GM13976 (cell line): ENCODE measurements at places on chromosomes 7 and 10.
A peak's percentile ranks its signal among the peaks of the same experiment; 100 is the strongest.

- DNase-seq = no peak
These were observed 108.7 kb upstream of the PPP2R2D start for GRCh38 chr10:131792011-131792651.

DNA sequence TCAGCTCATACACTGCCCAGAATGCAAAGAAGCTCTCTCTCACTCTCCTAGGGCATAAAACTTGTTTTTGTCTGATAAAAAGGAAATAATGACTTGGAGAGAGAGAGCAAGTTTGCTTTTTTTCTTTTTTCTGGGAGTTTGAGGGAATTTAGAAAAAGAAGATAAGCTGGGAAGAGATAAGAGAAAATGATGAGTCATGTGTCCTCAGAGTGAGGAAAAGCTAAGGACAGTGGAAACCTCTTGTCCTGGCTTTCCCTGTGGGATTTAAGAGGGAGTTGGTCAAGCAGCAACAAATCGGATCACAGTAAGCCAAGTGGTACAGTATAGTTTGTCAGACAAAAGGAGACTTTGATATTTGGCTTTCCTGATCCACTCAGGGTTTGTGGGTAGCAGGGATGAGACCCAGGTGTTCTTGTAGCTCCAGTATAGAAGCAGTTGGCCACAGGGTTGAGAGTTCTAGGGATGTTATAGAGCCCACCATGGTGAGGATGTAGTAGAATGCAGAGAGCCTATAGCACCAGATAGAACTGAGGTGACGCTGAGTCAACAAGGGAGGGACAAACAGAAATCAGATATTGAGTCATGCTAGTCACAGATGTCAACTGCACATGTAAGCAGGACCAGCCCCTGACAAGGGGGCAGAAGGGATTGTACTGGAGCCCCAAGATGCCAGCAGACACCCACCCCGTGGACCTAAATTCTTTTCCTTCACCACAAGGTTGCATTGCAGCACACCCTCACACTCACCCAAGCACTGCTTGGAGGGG is 219.3 kb upstream of the TAC1 start:
- no peak for DNase-seq

DNA sequence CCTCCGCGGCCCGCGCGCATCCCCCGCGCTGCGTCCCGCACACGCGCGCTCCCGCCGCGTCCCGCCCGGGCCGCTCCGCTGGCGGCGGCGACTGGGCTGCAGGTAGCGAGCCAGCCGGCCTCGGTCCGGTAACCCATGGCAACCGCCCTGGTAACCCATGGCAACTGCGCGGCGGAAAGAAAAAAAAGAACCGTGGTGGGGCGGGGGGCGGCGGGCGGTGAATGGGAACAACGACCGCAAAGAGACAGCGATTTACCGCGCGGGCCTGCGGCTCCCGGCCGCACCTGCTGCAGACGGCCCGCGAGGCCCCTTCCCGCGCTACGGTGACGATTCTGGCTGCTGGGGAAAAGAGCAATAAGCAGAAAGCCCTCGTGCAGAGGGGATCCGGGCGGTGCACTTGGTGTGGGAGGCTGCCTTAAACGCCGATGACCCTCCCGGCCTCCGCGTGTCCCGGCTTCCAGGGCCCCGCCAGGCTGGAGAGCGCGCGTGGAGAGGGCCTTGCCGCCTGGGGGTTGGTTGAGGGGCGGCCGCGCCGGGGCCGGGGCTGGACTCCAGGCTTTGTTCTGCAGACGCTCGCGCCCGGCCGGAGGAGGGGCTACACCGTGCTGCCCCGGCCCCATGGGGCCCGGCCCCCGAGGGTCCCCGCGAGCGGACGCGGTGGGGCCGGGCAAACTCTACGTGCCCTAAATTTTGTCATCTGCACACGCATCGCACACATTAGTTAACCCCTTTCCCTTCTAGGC is 84.7 kb downstream of the SNX10 start:
- DNase-seq = peak; percentile 59

- DNase-seq = no peak
These were observed 259.4 kb downstream of the CAMK1D start for GRCh38 chr10:12608761-12609160.

DNA sequence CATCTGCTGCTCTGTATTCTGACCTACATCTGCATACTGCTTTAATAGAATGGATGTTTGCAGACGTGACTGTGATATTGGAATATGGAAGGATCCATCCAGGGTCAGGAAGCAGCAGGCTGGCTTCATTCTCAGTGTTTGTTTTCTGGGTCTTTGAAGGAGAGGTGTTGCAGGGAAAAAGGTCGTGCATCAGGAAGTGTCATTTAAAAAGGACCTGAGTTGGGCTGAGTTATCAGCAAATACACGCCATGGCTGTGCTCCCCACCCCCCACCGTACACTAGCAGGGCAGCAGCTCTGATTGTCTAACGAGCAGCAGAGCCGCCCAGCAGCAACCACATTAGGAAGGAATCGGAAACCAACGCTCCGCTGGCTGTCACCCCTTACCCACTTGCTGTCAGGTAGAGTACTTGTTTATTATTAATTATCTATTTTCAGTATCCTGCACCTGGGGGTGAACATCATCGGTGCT is 63.1 kb upstream of the STEAP1B start:
- DNase-seq = no peak

- DNase-seq = no peak
These were observed 272.2 kb downstream of the TCF7L2 start for GRCh38 chr10:113222207-113222606.

DNA sequence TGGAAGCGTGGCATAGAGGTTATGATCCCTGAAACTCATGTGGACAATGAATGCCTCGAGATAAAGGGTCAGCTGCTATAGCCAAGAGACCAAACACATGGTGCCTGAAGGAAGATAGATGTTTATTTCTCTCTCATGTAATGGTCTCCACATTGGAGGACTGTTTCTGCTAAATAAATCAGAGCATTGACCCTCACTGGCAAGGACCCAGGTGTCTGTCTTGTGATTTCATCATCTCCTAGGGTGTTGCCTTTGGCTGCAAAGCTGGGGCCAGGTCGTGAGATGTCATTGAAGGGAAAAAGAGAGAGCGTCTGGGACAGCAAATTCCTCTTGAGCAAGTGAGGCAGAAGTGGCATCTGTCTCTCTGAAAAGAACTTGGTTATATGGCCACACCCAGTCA is 64.6 kb downstream of the JCAD start:
- no peak for DNase-seq

GRCh38 chr7:80848841-80849240 is 70.0 kb downstream of the SEMA3C start:
- DNase-seq = no peak

DNA sequence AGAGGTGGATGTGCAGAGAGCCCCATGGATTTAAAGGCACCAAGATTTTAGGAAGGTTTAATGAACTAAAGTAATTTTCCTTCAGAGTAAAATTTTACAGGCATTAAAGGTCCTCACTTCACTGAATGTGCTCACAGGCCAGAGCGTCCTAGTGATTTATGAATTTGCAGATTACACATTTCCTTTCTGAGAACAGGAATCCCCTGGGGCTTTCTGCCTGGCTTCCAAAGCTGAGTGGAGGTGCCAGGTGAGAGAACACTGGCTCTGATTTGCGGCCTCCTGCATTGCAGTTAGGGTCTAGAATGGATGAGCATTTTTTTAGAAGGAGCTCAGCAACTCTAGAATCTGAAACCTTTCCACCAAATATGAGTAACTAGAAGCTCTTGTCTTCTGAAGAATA is 194.3 kb downstream of the SORCS3 start:
- DNase-seq = no peak

DNA sequence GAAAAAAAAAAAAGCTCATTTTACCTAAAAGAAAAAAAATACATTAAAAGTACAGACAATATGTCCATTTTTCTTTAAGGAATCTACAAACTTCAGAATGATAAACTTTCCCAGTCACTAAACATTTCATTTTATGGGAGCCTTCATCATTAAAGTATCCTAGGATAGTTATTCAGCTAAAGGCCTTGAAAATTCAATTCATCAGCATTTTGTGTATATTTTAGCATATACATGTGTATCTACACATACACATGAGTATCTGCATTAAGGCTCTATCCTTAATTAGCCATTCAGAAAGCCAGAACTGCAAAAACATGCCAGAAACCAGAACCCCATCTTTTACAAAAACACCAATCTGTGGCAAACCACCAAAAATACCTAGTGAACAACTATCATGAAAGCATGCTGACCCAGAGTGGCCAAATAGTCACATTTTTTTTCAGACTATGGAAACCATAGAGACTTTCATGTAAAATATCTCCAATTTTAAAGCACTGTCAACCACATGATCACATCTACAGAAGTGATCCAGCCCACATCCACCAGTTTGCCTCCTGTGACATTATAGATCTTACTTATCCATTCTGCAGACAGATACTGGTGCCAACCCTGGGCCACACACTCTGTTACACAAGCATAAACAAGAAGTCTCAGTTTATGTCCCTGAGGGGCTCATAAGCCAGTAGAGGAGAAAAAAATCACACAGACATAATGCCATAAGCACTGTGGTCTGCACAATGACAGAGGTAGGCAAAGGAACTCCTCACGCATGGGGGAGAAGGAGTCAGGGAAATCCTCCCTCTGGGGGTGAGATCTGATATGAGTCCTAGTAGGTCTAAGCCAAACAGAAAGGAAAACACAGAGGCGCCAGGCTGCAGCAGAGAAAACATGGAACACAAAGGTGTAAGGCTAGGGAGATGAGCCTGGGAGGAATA is 79.2 kb downstream of the SRPK2 start:
- DNase-seq = no peak

- no peak for DNase-seq
These were observed 34.3 kb downstream of the SRPK2 start for GRCh38 chr7:105354383-105354782.

GRCh38 chr7:26477381-26477990 is 185.8 kb downstream of the SNX10 start:
- DNase-seq = no peak

GRCh38 chr7:494259-494687 is 25.4 kb downstream of the PDGFA start:
- DNase-seq = peak; percentile 91
